CD4-positive, alpha-beta T cell (primary cell): ENCODE measurements at places on chromosomes 6 and 20. TPM values are rescaled to one million over a fixed set of nuclear protein-coding genes. Genes with fewer than 3 reads are reported as not detected.

PNPLA1 gene
- not detected for total RNA-seq

ZFP57 gene
- not detected for total RNA-seq

PI16 gene
- total RNA-seq: 7.8 TPM

PRSS16 gene
- 0.98 TPM for total RNA-seq

EPB41L1 gene
- 0.19 TPM for total RNA-seq

TBXT gene
- total RNA-seq: not detected

NCOA7 gene
- 35.7 TPM for total RNA-seq

KPNA5 gene
- total RNA-seq: 66.0 TPM

ANKRD66 gene
- not detected for total RNA-seq

PACSIN1 gene
- total RNA-seq: 1.4 TPM

GLP1R gene
- not detected for total RNA-seq

GHRH gene
- total RNA-seq: not detected

CGA gene
- total RNA-seq: not detected

MOG gene
- total RNA-seq: not detected

LCA5 gene
- total RNA-seq: not detected

PGC gene
- not detected for total RNA-seq

CST3 gene
- total RNA-seq: 21.8 TPM

DYNLT2 gene
- 4.1 TPM for total RNA-seq

MEP1A gene
- not detected for total RNA-seq

B4GALT5 gene
- total RNA-seq: 3.1 TPM

WASF1 gene
- total RNA-seq: 0.19 TPM

TCP11 gene
- not detected for total RNA-seq

SLC32A1 gene
- total RNA-seq: not detected

PHACTR1 gene
- total RNA-seq: 1.3 TPM

ULBP1 gene
- total RNA-seq: 0.14 TPM

LTB gene
- total RNA-seq: 239 TPM

PSMB9 gene
- total RNA-seq: 37.2 TPM

SIRPB1 gene
- total RNA-seq: 8.6 TPM

RNASET2 gene
- 165 TPM for total RNA-seq

CDH4 gene
- 0.11 TPM for total RNA-seq

DZANK1 gene
- total RNA-seq: 1.9 TPM

TP53TG5 gene
- total RNA-seq: not detected

GPX5 gene
- not detected for total RNA-seq

NHLRC1 gene
- 0.11 TPM for total RNA-seq

PRND gene
- not detected for total RNA-seq

SPEF1 gene
- not detected for total RNA-seq

NKX2-2 gene
- total RNA-seq: not detected

LAMP5 gene
- total RNA-seq: 0.11 TPM

ASIP gene
- not detected for total RNA-seq

WFDC9 gene
- total RNA-seq: not detected

NNAT gene
- total RNA-seq: not detected

HTR1E gene
- total RNA-seq: not detected

SPATA25 gene
- total RNA-seq: 1.3 TPM

CLVS2 gene
- not detected for total RNA-seq

SLC2A4RG gene
- 123 TPM for total RNA-seq

ZNF311 gene
- total RNA-seq: 0.25 TPM
